Heart right ventricle (tissue), 16 donors: ENCODE measurements at places on chromosomes 5 and 9. TPM values are rescaled to one million over a fixed set of nuclear protein-coding genes. Genes with fewer than 3 reads are reported as not detected.

DNA sequence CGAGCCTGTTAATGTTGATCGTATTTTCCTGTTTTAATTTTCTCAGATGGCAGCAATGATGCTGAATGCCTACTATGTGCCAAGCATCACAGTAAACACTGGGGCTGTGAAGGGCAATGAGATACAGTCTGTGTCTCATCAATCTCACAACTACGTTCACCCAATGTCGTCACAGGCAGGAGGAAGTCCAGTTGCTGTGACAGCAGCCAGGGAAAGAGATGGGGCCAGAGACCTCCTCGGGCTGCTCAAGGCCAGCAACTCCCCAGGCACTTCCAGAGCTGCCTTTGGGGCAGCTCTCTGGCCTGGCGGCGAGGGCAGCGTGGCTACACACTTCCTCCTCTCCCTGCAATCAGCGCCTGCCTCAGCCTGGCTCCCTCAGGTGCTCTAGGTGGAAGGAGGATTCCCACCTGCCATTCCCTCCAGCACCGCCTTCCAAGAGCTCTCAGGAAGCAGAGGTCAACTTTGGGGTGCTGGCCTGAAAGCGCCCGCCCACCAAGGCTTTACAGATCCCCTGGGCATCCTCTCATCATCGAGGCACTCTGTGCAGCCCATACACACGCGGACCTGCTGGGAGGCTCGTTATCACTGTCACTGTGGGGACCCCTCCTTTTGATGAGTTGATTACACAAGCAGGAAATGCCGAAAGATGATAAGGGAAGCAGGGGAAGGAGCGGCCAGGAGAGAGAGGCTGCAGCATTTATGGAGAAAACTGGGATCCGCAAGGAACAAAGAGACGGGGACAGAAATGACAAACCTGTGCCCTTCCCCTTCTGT is 159.2 kb downstream of the ZDHHC21 start:
- no peak for DNase-seq

DNA sequence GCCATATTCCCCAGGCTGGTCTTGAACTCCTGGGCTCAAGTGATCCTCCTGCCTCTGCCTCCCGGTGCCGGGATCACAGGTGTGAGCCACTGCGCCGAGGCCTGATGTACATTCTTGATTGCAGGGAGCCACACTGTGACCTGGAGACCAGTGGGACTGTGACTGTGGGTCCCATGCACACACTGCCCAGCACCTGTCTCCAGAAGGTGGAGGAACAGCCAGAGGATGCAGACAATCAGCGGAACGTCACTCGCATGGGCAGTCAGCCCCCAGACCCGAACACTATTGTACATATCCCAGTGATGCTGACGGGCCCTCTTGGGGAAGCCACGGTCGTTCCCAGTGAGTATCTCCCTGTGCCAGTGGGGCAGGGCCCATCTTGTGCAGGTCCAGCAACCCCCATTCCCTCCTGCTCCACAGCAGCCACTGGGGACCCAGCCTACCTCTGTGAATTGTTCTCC is 147.3 kb downstream of the CACNA1B start:
- no peak for DNase-seq

DNA sequence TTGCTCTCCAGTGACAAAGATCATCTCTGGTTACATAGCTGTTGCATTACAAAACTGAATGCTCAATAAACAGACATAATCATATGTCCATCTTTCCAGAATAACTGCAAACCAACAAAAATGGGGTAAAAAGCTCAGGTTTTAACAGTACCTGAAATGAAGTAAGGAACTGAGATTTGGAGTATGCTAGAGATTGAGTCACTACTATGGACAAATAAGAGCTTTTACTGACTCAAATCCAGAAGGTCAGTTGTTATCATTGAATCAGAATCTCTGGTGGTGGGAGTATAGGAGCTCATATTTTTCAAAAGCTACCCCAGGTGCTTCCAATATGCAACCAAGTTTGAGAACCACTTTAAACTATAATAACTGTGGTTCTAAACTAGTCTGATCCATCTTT is 4.1 kb upstream of the RAPGEF6 start:
- no peak for DNase-seq

DNA sequence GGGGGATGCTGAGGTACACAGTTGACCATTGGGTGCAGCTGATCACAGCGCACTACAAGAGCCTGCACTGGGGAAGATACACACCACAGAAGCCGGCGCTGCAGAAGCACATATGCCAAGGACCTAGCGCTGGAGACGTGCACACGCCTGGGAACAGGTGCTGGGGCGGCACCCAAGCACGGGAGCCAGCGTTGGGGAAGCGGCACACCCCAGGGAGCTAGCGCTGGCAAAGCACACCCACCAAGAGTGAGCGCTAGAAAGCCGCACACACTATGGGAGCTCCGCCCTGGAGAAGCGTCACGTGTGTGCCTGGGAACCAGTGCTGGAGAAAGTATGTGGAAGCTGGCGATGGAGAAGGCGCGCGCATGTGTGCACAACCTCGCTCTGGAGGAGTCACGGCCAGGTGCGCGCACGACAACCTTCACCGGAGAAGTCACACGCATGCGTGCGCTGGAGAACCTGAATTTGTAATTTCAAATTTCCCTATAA is 4.5 kb downstream of the FANCC start:
- peak; percentile 36 for DNase-seq

GRCh38 chr5:136730426-136730825 is 365.1 kb upstream of the TRPC7 start:
- no peak for DNase-seq

DNA sequence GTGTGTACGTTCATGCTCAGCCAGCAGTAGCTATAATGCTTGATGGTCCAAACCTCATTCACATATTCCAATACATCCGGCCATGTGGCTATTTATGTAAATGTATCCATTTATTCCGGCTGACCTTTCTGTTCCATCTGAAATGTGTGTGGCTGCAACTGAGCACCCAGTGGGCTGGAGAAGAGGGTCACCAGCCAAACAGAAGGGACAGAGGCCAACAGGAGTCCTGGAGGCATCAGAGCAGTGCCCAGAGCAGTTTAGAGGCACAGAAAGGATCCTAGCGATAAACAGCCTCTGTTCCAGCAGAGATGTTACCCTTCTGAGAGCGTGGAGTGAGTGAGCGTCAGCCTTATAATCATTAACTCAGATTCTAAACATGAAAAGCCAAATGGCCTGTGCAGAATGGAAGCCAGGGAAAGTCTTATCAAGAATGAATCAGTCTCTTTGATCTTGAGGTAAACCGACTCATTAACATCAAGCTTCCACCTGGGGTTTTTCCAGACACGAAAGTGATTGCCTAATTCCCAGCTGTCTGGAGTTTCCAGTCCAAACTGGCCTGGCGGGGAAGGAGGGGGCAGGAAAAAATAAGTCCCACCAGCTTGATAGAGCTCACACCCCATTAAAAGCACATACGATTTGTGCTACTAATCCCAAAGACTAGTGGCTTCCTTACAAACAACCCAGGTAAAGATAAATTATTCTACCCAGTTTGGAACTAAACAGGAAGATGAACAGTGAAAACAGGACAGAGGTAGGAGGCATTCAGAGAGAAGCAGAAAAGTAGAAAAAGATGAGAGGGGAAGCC is 55.7 kb downstream of the SUSD1 start:
- no peak for DNase-seq

GRCh38 chr5:60487885-60488442 is 212.0 kb downstream of the DEPDC1B start:
- no peak for DNase-seq

GRCh38 chr9:129597355-129598088 is 23.4 kb downstream of the C9orf50 start:
- DNase-seq: peak; percentile 75

DNA sequence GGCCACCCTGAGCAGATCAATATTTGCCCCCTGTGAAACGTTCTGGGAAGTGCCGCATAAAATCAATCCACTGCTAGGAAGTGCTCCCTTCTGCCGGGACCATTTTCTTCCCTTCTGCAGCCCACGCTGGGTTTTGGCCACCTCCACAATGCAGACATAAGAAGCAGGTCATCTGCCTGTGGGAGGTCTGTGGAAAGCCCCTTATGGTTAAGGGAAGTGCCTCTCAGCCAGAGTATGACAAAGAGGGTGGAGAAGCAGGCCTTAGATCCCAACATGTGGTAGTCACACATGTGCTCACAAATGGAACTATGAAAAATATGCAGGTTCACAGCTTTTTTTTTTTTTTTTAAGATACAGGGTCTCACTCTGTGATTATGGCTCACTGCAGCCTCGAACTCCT is 82.8 kb downstream of the SLC1A3 start:
- DNase-seq: no peak

DNA sequence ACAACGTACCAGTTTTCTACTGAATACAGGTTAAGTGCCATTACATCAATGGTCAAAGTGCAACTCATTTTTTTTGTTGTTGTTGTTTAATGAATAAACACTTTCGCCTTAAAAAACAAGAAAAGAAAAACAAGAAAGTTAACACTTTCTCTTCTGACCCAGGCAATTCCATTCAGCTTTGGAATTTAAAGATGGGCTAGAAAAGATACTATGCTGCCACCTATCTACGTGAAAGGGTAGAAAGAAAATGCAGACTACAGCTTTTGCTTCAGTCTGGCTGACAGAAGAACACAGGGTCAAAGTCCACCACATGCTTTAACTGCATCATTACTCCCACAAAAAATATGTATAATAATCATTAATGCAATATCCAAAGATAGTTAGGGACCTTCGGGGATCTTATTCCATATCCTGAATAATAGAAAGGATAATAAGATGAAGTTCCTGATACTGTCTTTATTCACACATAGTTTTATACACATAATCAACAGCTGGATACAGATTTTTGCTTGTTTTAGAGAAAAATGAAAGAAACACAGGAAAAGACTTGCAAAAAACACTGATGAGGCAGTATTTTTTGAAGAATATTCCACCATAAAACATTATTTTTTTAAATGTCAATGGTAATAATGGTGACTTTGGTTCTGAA is 40.4 kb downstream of the ZDHHC21 start:
- DNase-seq: no peak

- DNase-seq: peak; percentile 83
These were observed 12.2 kb downstream of the INVS start for GRCh38 chr9:100111235-100111634.

- no peak for DNase-seq
These were observed 3.7 kb downstream of the OTULIN start for GRCh38 chr5:14668181-14668591.

DNA sequence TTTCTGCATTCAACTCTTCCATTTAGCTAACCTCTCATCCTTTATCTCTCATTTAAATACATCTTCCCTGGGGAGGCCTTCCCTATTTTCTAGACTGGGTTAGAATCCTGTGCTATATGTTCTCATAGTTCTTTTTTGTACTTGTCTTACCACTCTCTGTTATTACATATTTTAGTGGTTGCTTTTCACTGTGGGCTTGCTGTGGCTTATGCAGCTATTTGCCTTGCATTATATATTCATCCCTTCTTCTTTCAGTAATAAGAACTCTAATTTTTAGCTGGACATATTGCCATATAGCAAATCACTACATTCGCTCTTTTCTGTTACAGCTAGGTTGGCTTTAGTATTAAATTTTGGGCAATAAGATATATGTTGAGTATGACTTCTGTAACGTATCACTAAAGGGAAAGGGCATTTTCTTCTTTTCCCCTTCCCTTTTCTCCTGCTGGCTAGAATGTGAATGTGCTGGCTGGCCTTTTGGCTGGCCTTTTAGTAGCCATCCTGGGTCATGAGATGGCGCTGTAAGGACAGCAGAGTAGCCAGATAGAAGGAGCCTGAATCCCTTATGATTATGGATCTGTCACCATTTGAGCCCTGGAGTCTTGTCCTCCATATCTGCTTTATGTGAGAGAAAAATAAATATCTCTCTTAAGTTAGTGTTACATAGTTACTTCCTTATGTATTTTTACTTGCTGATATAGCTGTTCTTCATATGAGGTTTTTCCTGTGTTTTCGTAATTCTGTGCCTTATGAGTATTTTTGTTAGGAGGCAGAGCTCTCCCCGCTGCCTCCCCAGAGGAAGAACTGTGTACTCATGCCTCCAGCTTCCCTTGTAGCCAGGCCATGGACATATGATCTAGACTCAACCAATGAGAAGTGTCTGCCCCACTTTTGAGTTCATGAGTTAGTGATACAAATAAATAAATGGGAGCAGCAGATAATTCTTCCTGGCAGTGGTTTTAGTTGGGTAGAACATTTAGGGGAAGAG is 65.8 kb downstream of the NDUFAF2 start:
- no peak for DNase-seq

DNA sequence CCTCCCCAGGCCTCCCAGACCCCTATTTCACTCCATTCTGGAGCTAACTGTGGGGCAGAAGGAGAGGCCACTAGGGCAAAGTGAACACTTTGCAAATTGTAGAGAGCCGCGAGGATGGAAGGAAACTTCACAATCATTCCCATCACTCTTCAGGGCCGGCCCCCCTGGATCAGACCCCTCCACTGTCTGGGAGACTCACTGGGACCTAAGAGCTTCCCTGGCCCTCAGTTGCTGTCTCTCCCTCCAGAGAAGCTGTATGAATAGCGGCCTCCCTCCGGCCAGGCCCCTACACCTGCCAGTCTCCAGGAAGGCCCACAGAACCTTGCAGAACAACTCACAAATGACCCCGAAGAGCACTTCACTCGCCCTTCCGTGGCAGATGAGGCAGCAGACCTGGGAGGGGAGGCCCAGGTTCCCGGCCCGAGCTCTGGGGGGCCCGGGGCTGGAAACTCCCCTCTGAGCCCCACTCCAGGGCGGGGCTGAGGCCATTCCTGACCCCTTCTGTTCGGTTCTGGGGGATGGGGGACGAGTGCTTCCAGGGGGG is 141.9 kb upstream of the IER5L start:
- DNase-seq: no peak

DNA sequence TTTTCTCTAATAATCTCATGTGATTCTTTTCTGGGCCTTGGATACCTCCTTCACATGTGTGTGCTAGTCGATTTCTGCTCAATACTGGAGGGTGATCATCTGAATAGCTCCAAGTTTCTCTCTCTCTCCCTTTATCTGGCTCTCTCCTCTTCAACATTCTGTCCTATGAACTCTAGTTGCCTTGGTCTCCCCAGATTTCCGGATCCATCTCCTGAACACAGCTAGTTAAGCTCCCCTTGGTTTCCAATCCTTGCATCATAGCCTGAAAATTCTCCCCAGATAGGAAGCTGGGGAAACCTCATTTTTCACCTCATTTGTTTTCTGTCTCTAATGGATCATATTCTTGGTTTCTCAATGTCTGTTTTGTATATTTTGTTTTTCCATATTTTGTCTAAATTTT is 832.3 kb downstream of the MTRR start:
- no peak for DNase-seq

Gene CNOT8
- 21.4 TPM for total RNA-seq

Gene ITGA2
- 1.7 TPM for total RNA-seq

Gene OR1L1
- not detected for total RNA-seq

Gene GMCL2
- not detected for total RNA-seq

Gene CDC20B
- not detected for total RNA-seq

Gene FAT2
- total RNA-seq: 0.02 TPM

Gene CRHBP
- 3.5 TPM for total RNA-seq
